ENCODE measurements at places on chromosomes 3 and 15.

DNA sequence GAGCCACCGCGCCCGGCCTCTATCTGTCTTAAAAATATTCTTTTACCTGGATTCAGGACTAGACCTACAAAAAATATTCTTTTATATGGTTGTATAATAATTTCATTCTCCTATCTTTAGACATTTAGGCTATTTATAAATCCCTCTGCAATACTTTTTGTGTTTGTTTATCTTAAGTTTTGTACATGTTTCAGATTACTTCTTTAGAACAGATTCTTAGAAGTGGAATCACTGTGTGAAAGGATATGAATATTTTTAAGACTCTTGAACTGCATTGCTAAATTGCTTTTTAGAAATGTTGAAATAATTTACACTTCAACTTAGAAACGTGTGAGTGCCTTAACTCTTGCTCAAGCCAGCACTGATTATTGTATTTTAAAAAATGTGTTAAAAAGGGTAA lies 131.3 kb upstream of the PTX3 start:
- H3K4me1 ChIP-seq: no peaks in the 10 kb centered on the region
- no peaks in the 10 kb centered on the region for H3K27me3 ChIP-seq
- no peak overlapping the region for H3K4me3 ChIP-seq
- H3K36me3 ChIP-seq: no peaks in the 10 kb centered on the region
- H3K27ac ChIP-seq: no peak overlapping the region

- no peaks in the 10 kb centered on the region for H3K36me3 ChIP-seq
Observed at GRCh38 chr3:148021381-148021780, 612.2 kb downstream of the ZIC1 start.

DNA sequence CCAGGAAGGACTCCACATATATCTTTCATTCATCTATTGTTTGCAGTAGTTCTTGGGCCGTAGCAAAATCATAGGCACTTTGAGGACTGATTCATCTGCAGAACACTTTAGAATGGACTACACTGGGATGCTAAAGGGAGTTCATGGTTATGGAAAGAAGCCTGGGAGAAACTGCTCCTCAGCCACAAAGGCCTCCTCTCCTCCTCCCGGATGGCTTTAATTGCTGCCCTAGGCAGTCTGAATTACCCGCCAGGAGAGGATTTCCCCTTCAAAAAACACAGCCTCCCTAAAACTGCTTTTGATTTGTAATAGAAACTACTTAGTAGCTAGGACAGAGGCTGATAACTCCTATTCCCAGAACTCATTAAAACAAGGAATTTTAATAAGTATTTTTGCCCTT lies 4.6 kb downstream of the TMEM266 start:
- DNase-seq: no peak
- no peak overlapping the region for H3K4me3 ChIP-seq
- H3K27ac ChIP-seq: no peak overlapping the region
- H3K4me1 ChIP-seq: no peaks in the 10 kb centered on the region

- no peak overlapping the region for H3K4me3 ChIP-seq
- no peak for DNase-seq
- H3K27ac ChIP-seq: no peak overlapping the region
- H3K36me3 ChIP-seq: no peaks in the 10 kb centered on the region
- no peaks in the 10 kb centered on the region for H3K27me3 ChIP-seq
Observed at GRCh38 chr3:122493296-122493695, 21.4 kb downstream of the KPNA1 start.

DNA sequence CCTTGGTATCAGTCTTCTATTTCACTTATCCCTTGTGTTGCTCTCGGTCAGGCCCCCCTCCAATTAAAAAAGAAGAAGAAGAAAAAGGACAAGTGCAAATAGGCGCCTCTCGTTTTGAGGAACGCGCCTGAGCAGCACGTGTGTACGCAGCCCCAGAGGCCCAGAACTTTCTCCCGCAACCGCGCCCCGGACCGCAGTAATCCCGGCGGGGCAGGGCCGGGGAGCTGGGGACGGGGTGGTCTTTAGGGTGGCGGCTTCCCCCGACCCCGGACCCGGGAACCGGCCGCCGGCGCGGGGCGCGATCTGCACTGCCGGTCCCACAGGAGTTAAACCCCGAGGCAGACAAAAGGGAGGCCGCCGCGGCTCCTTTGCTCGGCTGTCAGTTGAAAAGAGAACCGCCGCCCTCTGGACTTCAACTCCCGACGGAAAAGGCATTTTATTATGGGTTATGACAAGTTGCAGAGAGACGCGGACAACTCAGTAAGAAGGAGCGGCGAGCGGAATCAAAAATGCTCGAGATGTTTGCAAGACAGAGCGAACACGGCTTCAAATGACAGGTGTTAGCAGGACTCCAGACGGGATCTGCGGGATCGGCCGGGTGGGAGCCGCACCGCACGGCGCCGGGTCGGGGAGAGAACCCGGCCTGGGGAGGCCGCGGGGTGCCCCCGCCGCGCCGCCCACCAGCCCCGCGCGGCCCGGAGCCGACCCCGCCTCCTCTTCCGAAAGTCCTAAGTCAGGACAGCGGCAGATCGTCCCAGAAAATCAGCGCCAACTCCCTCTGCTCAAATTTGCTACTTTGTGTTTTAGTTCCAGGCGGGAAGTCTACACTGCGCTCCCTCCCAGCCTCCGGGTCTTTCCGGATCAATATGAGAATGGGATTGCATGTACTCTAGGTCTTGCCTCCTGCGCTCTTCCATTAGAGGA lies 79.0 kb downstream of the NR2F2 start:
- no peaks in the 10 kb centered on the region for H3K36me3 ChIP-seq
- H3K4me3 ChIP-seq: no peak overlapping the region
- peak; percentile 45 for DNase-seq
- H3K27ac ChIP-seq: no peak overlapping the region
- H3K27me3 ChIP-seq: peaks cover 90% of the 10 kb centered on the region

DNA sequence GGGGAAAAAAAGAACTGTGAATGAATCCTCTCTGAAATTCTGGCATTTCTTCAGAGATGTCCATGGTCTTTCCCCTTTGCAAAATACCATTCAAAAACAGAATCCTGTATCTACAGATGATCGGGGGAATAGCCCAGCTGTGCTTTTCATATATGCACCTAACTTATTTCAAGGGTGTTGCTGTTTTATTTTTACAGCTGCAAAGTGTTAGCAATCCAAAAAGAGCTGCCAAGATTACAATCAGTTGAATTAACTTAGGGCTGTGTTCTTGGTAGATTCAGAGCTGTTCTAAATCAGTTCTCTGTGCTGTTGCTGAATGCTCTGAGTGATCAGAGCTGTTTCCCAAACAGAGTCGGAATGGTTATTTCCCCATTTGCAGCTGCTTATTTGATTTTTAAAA lies 175.7 kb upstream of the SEMA6D start:
- H3K27ac ChIP-seq: no peak overlapping the region
- no peaks in the 10 kb centered on the region for H3K27me3 ChIP-seq
- H3K4me1 ChIP-seq: no peaks in the 10 kb centered on the region
- DNase-seq: no peak

All from lung (tissue), 17 donors.